SK-MEL-5 (cell line): ENCODE measurements at places on chromosomes 7 and 10. TPM values are rescaled to one million over a fixed set of nuclear protein-coding genes. Genes with fewer than 3 reads are reported as not detected.

DNA sequence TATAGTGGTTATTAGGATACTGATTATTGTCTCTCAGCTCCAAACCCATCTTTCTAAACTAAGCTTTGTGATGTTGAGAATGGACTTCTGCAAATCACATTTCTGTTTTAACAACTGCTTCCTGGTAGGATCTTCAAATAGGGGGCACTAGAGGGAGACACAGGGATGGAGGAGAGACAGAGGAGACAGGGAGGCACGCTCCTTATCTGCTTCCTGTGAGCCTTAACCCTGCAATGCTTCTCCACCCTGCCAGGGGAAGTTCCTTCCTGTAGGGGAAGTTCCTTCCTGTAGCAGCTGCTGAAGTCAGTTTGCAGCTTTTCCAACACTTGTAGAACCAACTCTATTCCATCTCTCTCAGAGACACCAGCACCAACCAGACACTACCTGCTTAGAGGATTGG lies 847.2 kb downstream of the CCSER2 start:
- DNase-seq = no peak

DNA sequence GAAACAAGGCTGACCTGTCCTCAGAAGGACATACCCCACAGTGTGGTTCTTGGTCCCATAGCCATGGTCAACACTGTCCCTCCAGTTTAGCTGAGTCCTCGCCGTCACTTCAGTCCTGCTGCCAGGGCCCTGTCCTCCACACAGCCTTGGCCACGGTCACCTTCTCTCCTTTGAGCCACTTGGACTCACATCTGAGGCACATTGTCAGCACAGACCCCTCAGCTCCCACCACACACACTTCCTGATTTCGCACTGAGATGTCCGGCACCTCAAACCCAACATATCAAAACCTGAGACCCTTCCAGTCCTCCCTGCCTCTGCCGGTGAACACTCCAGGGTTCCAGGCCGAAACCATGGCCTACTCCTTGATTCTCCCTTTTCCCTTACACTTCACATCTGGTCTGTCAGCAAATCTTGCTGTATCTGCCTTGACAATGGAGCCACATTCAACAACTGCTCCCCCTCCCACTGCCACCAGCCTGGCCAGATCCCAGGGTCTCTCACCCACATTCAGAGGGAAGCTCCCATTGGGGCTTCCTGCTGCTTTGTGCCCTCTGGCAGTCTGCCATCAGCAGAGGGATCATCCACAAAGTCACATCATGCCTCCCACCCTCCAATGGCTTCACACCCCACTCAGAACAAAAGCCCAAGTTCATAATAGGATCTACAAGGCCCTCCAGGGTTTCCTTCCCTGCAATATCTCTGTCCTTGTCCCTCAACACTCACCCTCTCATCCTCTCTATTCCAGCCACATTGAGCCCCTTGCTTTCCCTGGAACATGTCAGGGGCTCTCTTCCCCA lies 219.6 kb upstream of the SHH start:
- no peak for DNase-seq

DNA sequence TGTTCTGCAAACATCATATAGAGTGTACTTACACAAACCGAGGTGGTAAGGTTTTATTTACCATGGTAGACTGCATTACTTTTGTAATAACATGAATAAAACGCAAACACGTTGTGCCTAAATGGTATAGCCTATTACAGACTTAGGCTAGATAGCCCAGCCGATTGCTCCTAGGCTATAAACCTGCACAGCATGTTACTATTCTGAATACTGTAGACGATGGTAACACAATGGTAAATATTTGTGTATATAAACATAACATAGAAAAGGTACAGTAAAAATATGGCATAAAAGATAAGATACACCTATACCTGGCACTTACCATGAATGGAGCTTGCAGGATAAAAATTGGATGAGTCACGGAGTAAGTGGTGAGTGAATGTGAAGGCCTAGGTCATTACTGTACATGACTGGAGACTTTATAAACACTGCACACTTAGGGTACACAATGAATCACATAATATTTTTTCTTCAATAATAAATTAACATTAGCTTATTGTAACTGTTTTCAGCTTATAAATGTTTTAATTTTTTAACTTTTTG lies 16.3 kb downstream of the AKR1D1 start:
- DNase-seq = no peak

- DNase-seq = no peak
Measured at GRCh38 chr7:22404421-22405023, 47.6 kb upstream of the RAPGEF5 start.

GRCh38 chr7:132390705-132391104 lies 185.6 kb downstream of the PLXNA4 start:
- no peak for DNase-seq

DNA sequence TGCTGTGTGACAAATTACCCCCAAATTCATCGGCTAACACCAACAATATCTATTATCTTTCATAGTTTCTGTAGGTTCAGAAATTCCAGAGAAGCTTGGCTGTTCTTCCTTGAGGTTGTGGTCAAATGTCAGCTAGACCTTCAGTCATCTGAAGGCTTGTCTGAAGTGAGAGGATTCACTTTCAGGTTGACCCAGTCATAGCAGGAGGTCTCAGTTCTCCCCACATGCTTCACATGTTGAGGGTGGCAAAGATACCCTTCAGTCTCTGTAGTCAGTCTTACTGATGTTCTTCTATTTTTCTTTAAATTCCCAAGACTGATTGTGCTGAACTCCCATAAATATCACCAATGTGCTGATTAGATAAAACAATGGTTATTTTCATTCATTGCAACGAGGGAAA lies 1692.0 kb downstream of the REEP3 start:
- no peak for DNase-seq

- DNase-seq = no peak
Measured at GRCh38 chr7:147658392-147658967, 932.1 kb upstream of the C7orf33 start.

DNA sequence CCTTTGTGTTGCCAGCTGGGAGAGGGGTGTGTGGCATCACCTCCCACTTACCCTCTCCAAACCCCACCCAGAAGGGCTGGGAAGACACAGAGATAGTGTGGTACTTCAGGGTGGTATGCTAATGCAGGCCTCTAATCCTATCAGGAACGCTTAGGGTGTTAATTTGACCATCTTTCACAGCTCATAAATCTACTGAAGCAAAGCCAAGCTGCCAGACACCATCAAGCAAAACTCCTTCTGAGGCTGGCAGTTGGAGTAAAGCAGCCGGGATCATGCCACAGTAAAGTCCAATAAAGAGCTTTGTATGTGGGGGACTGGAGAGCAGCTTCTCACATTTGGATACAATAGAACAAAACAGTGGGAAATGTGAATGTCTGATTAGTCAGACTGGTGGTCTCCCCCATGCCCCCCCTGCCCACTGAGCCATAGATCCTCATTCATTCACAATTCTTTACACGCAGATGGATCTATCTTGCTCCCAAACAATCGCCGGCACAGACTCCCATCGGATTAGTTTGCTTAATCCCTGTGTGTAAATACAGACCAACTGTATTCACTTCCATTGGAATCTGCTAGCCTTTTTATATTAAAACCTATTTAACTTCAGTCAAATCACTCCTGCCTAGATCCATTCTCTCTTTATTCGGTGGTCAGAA lies 29.6 kb downstream of the FGFBP3 start:
- DNase-seq = no peak

DNA sequence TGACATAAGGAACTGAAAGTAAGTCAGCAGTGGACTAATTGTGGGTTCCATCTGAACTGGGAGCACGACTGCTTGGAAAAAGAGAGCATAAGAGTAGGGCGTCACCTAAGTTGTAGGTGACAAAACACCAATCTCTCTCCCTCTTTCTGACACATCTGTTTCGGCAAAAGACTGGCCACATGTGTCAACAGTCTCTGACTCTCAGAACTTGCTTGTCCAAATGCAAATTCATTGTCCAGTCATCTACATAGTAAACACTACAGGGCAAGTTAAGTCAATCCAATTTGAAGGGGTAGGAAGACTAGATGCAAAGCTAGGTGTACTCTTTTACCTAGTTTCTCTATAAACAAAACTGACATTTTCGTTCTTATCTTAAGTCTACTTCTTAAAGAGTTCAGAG lies 87.7 kb downstream of the ZNF438 start:
- no peak for DNase-seq

DNA sequence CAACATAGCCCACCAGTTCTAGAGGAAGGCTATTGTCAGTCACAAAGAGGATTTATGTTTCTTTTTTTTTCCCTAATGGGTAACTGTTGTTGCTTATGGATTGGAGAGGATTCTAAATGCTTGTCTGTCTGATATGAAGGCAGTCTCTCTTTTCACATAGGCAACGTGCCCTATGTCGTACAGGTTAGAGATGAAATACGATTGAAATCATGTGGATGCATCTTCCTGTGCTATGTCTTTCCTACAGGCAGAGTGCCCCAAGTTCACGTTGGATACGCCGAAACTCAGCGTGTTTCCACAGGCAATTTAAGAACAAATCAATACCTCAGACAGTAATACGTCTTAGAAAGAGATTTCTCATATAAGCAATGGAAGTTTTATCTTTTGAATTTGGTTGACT lies 93.8 kb downstream of the CELF2 start:
- no peak for DNase-seq

DNA sequence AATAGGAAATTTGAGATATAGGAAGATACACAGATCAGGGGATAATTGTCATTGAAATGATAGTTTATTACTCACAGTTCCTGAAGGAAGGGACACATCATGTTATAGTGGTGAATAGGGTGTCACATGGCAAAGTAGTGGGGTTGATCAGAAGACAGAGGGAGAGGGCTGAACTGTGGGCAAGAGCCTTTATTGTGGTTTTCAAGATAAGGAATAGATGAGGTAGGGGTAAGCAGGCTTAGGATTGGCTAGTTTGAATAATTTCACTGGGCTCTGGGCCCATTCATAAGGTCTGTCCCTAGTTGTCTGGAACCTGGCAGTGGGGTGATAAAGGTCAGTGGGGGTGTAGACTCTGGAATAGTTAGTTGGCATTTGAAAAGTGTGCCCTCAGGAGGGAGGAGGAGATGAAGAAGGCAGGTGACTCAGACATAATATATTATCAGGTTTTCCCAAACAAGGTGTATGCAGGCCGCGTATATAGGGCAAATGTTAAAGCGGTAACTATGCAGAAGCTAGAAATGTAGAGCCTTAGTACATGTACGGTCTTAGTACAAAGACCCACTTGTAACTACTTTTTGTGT lies 18.5 kb downstream of the FGL2 start:
- no peak for DNase-seq

GRCh38 chr7:4225361-4225771 lies 456.7 kb upstream of the FOXK1 start:
- no peak for DNase-seq

- peak; percentile 33 for DNase-seq
Measured at GRCh38 chr10:14200698-14201544, 129.8 kb downstream of the FRMD4A start.

- no peak for DNase-seq
Measured at GRCh38 chr10:102652170-102652916, 8.1 kb downstream of the TRIM8 start.

GRCh38 chr10:22723783-22724182 lies 9.4 kb upstream of the PIP4K2A start:
- DNase-seq = no peak

DNA sequence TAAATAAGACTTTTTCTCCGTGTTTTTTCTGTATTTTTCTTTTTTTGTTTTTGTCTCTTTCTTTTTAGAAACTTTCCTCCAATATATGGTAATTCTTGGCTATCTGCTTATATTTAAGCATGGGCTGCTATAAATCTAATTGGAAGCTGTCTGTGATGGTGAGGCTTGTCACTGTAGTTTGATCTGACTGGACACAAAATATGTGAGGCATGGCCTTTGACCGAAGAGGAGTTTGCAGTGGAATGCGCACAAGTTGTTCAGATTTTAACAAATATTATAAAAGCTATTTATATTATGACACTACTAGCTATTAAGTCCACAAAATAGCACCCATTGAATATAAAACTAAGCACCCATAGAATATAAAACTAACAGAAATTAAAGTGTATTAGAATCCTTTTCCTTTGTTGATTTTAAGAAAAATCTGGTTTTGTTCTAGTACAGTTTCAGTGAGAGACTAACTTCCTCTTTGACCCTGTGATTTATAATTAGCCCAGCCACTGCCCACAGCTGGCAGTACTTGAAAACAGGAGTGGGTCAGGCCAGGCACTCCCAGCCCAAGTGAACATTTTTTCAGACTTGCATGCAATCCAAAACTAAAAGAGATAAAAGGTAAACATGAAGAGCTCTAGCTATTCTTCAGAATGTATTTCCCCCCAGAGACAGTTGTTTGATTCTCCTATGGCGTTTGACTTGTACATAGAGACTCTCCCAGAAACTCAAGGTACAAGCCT lies 69.9 kb upstream of the FGL2 start:
- DNase-seq = no peak

DNA sequence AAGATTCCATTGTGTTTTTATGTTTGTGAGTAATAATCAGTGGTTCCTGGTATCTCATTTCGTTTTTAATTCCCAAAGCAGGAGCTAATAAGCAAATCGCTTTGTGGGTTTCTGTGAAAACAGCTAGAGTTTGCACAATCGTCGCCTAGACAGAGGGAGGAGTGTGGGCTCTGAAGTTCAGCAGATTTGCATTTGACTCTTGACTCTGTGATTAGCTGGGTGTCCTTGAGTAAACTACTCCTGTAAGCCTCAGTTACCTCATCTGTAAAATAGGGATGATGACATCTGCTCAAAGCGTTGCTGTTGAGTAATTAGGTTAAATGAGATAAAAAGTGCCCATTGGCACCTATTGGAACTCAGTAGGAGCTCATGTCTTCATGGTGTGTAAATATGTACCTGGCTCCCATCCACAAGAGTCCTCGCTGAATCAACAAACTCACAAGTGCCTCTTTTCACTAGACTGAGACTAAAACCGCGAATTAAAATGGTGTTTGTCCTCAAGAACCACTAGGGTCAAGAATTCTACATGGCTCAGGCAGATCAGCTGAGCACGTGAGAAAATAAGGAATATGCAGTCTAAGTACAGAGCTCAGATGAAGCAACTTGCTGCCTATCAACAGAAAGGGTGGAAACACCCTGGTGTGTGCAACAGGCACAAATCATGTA lies 385.8 kb upstream of the C7orf33 start:
- no peak for DNase-seq

DNA sequence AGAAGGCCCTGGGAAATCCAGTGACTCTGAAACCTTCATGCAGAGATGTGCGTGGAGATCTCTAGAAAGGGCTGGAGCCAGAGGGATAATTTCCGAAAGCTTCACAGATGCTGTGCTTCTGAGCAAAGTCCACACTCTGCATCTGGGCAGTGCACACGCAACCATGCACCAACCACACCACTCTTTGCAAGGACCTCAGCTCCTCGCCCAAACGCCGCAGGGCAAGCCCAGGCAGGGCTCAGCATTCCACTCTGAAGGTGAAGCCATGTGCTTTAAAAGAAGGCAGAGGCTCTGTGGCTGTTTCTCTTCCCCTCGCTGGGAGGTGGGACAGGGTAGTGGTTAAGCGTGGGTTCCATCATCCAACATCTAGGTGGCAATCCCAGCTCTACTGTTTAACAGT lies 48.4 kb downstream of the ASB13 start:
- DNase-seq = no peak

- DNase-seq = no peak
Measured at GRCh38 chr7:154869436-154869835, 133.5 kb downstream of the PAXIP1 start.

GRCh38 chr7:134778941-134779740 lies at the start of gene CALD1:
Gene CALD1, plus strand, starts transcription at chr7:134779634. Its CDS starts 88,100 bp downstream, at chr7:134867734.
- DNase-seq = peak; percentile 93

The SPDYE16 gene
- total RNA-seq = not detected in 2 replicates

The SMIM30 gene
- 234 and 248 TPM in 2 replicates for total RNA-seq

The PODXL gene
- total RNA-seq = 2.8 and 4.6 TPM in 2 replicates
